Activated effector memory CD4-positive, alpha-beta T cell treated with anti-CD3 and anti-CD28 coated beads, Interleukin-2, amount 50 U/mL, for 16 hours (primary cell): ENCODE measurements at places on chromosomes 4 and X.

DNA sequence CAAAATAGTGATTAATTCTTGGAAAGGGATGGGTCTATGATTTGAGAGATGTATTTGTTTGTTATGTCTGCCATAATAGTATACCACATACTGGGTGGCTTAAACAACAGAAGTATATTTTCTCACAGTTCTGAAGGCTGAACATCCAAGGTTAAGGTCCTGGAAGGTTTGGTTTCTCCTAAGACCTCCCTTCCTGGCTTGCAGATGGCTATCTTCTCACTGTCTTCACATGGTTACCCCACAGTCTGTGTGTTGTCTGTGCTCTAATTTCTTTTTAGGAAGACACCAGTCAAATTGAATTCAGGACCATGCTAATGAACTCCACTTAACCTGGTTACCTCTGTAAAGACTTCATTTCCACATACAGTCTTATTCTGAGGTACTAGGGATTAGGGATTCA lies 25.6 kb downstream of the CXCL2 start:
- DNase-seq: no peak

GRCh38 chr4:39710098-39710896 lies 12.4 kb downstream of the UBE2K start:
- DNase-seq: no peak

DNA sequence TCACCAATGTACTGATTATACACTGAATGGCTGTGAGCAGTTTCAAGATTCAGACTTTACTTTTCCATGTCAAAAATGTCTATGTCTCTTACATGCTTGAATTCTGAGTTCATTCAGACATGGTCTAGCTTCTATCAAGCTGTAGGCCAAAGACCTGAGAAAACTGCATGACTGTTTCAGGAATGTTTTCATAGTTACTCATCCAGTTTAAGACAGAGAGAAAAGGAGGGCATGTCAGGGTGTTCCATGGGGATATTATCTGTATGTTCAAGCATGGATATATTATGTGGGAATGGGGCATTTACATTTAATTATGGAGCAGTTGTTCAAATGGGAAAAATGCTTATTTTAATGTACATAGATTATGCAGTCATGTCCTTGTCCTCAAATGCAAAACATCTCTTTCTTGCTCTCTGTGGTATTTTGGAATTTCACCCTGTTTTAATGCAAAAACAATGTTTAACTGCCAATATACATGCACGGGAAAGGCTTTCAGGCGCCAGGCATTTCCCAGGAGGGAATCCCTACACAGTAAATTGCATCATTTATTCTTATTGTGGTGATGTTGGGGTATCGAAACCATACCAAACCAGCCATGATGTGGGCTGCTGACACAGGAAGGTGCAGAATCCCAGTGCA lies 429.1 kb upstream of the INTU start:
- DNase-seq: no peak

GRCh38 chr4:78667764-78668163 lies 108.4 kb upstream of the BMP2K start:
- no peak for DNase-seq

- DNase-seq: no peak
These were observed 207.9 kb upstream of the FAT1 start for GRCh38 chr4:186931519-186931918.

DNA sequence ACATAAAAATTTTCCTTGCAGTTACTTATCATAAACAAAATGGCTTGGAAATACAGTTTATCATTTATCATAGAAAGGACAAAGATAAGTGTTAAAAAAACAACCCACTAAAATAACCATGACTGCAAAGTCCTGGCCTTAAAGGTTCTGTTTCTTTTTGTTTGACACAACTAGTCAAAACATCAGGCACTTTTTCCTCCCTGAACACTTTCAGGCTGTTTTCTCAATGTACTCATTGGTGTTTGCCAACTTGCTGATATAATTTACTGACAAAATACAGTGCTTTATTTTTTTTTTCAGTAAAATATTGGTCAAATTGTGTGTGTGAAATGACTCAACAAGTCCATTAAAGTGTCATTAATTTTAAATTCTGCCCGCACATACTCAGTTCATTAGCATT lies 156.6 kb downstream of the ADGRL3 start:
- DNase-seq: no peak

DNA sequence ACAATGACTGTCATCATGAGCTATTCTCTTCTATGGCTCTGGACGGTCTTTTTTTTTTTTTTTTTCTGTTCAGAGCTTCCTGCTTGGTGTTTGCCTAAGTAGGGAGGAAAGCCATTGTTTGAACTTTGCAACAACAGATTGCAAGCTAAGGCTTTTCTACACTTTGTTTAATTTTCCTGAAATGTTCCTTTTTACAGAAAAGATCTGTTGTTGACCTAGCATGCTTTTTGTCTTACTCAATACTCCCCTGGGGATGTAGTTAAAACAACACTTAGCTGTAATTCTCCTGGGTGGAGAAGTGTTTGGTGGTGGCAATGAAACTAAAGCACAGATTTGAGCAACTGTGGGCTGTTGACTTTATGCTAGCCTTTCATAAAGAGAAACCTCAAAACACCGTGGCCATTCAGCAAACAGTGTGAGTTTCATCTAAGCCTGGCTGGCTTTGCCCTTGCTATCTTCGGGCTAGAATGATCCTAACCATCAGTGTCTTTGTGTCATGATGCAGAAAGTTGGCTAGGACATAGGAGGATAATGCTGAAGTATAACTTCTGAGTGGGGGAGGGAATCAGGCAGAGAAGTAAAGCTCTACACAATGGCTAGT lies 110.5 kb downstream of the ANXA3 start:
- DNase-seq: no peak

DNA sequence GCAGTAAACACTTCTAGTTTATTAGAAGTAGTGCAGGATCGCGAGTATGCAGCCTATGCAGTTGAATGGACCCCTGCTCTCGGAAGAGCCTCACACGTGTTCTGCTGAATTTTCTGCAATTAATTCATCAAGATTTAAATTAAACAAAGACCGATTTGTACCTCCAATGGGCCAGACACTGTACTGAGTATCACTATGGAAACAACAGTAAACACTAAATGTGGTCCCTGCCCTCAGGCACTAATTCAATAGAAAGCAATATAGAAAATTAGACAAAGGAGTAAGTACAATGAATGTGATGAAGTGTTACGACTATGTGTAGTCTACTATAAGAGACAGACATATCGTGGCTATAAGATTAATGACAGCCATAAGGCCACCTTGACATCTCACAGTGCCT lies 740.3 kb upstream of the FRG1 start:
- DNase-seq: no peak

DNA sequence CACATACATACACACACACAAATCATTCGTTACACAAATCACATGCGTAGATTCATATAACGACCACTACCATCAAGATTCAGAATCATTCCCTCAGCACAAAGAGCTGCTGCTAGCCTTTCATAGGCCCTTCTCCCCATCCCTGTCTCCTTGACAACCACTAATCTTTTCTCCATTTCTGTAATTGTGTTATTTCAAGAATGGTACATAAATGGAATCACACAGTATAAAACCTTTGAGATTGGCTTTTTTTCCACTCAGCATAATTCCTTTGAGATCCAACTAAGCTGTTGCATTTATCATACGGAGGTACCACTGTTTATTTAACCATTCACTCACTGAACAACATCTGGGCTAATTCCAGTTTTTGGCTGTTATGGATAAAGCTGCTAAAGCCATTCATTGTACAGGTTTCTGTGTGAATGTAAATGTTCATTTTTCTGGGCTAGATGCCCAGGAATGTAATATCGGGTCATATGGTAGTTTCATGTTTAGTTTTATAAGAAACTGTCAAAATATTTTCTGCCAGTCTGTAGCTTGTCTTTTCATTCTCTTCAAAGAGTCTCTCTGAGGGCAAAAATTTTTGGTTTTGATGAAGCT lies 64.1 kb downstream of the USP11 start:
- DNase-seq: no peak

GRCh38 chr4:121457278-121457875 lies 76.6 kb upstream of the QRFPR start:
- no peak for DNase-seq

GRCh38 chr4:180285796-180286195 lies 1957.4 kb upstream of the TENM3 start:
- no peak for DNase-seq

- no peak for DNase-seq
These were observed 22.3 kb upstream of the HTRA3 start for GRCh38 chr4:8247047-8247930.

DNA sequence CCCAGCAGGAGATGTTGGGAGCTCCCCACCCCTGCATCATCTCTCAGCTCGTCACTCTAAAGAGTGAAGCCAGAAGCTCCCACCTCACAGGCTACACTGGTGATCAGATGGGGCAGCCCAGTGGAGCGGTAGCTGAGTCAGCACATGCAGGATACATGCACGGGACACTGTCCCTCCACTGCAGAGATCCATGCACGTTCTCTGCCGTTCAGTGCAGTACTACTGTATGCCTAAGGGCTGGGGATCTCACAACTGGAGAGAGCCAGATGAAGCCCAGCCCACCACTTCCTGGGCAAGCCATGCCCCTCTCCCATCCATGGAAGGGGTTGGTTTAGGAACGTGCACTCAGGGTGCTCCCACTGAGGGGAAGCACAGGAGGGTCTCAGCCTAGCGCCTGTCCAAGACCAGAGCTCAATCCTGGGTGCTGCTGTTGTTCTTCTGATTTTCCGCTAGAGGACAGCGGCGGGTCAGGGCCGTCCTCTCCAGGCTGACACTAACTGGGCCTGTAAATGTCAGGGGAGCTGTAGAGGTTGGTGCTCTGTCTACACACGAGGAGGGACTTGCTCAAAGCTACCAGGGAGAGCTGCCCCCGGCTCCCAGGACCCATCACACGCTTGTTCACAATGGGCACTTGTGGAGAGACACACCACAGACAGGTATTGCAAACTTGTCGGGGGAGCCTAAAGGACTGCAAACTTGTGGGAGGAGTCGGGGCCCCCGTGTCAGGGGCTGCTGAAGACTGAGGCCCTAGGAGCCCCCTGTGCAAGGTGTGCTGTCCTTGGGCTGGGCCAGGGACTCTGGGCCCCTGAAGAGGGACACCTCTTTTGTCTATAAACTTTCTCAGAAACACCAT lies 18.2 kb upstream of the ABLIM2 start:
- DNase-seq: peak; percentile 72

DNA sequence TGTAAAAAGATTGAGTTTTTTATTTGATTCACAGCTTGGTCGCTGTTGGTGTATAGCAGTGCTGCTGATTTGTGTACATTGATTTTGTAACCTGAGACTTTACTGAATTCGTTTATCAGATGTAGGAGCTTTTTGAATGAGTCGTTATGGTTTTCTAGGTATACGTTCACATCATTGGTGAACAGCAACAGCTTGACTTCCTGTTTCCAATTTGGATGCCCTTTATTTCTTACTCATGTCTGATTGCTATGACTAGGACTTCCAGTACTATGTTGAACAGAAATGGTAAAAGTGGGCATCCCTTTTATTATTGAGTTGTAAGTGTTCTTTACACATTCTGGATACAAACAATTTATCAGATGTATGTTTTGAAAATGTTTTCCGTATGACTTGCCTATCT lies 76.0 kb downstream of the ADGRG4 start:
- DNase-seq: no peak

DNA sequence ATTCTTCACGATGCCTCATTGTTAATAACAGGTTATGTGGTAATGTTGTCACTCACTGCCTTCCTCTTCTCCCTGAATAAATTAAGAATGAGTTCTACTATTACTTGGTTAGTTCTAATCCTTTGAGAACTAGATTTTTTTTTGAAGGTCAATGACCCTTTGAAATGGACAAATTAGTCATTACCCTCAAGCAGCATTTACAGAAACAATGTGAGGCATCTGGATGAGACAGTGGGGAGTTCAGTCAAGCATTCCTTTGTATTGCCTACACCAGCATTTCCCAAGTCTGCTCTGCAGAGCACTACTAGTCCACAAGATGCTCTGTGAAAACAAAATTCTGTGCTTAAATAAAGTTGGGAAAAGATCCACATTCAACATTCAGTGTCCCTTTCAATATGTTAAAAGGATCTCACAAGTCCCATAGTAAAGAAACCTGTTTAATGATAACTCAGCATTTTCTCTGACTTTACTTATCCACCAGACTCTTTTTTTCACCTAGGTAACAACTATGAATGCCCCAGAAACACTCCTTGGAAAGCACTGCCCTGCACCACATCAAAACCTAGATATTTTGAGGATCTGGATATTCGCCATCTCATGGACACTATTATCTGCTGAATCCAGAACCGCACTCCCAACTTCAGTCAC lies 60.6 kb downstream of the CHRDL1 start:
- no peak for DNase-seq

DNA sequence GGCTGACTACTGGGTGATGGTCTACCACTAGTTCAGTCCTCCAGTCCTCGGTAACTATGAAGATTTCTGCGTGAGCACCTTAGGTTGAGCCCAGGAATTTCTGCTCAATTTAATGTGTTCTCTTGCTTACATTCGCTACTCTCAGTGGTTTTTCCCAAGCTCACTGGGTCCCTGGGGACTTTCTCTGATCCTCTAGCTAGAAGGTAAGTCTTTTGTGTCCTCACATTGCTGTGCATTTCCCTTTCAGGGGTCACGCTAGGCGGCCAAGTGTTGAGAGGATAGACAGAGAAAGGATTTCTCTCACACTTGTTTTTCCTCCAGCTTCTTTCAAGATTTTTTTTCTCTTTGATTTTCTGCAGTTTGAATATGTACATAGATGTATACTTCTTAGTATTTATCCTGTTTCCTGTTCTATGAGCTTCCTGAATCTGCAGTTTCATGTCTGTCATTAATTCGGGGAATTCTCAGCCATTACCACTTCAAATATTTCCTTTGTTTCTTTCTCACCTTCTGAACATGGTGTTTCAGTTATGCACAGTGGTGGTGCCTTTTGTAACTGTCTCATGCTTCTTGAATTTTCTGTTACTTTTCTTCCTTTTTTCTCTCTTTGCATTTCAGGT lies 17.5 kb downstream of the MAGEA9 start:
- DNase-seq: no peak

GRCh38 chr4:172555725-172556124 lies 612.9 kb upstream of the GALNT7 start:
- no peak for DNase-seq

DNA sequence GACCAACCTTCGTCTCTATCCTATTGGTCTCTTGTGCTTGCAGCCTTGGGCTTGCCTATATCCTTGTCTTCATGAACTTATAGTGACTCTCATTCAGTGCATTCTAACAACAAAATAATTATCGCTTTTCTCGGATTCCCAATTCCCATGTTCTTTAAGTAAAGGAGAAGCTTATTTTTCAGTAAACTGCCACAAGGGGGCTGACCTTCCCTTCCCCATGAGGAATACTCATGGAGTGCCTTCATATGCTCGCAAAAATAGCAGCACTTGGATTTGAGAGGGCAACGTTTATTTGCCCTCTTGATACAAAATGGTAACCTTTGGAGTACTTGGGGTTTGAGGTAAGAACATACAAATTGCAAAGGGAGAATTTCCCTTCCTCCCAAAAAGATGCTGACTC lies 183.2 kb upstream of the TENT5D start:
- DNase-seq: no peak

DNA sequence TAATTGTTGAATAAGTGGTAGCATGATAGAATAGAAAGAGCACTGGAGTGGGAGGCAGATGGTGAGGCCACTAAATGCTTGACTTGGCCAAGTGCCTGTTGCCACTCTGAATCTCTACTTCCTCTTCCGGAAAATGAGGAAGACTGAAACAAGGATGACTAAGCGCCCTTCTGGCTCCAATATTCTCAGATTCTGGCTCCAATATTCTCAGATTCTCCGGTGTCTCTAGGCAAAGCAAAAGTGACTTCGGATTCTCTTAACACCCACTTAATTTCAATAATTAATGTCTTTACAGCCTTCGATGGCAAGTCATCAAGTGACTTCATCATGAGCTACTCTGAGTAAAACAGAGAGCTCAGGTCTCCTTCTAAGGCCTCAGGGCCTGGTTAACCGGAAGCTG lies 402.2 kb upstream of the FGF13 start:
- no peak for DNase-seq

- DNase-seq: no peak
These were observed 29.3 kb downstream of the FAM199X start for GRCh38 chrX:104195489-104196084.
